ENCODE measurements at places on chromosomes 7 and 10.

GRCh38 chr10:76129213-76129612 lies 697.8 kb downstream of the LRMDA start:
- DNase-seq = no peak

DNA sequence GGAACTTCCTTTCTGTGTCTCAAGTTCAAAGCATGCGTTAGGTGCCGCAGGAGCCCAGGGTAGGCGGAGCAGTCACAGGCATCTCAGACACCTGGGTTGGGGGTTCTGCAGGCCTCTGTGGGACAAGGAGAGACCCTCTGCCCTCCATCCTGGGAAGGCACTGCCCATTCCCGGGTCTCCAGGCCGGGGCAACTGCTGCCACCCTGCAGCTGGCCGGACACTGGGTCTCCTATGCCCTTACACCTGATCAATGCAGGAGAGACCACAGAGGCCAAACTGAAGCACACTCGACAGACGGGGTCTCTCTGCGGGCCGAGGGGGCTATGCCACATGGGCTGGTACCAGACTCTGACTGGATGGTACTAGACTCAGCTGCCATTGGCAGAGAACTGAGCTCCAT lies 36.9 kb downstream of the YKT6 start:
- DNase-seq = no peak

DNA sequence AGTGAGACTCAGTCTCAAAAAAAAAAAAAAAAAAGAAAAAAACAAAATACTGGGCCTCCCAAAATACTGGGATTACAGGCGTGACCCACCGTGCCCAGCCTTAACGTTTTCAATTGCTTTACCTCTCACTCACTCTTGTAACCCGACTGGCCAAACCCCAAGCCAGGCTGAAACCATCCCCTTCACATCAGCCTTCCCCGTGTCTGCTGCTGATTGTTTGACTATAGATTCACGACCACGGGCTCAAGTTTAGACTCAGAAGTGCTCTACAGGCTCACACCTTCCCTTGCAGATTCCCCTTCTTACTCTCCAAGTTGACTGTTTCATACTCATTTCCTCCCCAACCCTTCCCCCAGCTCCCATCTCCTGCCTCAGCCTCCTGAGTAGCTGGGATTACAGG lies 22.3 kb downstream of the TYW1 start:
- DNase-seq = no peak

GRCh38 chr7:130009848-130010688 lies 41.1 kb downstream of the ZC3HC1 start:
- no peak for DNase-seq

DNA sequence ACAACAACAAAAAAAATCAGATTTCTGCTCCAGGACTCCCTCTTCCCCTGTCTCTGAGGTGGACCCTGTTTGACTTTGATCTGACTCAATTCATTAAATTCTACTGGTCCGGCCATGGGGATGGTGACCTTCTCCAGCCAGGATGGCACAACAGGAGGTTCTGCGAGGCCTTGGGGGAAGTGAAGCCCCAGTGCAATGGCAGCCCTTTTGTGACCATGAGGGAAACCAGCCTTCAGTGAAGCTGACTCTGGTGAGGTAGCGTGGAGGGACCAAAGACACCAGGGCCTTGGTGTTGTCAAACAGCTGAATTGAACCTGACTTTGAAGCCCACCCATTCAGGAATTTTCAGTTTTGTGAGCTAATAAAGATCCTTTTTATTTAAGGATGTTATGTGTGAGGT lies 44.5 kb downstream of the NPTX2 start:
- no peak for DNase-seq

DNA sequence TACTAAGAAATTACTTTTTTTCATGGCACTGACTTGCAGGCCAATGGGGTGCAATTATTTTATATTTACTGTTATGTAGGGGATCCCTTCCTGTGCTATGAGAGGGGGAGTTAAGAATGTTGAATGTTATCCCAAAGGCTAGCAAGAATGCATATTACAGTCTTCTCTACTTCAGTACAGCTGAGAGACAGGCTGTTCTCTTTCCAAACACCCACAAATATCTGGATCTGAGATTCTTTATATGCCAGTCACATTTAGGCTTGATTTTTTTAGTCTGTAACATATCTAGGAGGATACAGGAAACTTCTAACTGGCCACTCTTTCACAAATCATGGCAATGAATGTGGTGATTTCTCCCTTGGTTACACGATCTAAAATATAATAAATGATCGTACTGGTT lies 266.4 kb upstream of the FZD8 start:
- no peak for DNase-seq
